Right ventricle myocardium inferior (tissue), 1 donor: ENCODE measurements at places on chromosomes 4 and X. TPM values are rescaled to one million over a fixed set of nuclear protein-coding genes. Genes with fewer than 3 reads are reported as not detected.

GRCh38 chrX:107659768-107660167, 31.5 kb downstream of the PRPS1 start:
- DNase-seq, result no peak

GRCh38 chrX:78624962-78625909, 33.9 kb downstream of the RTL3 start:
- DNase-seq, result no peak

DNA sequence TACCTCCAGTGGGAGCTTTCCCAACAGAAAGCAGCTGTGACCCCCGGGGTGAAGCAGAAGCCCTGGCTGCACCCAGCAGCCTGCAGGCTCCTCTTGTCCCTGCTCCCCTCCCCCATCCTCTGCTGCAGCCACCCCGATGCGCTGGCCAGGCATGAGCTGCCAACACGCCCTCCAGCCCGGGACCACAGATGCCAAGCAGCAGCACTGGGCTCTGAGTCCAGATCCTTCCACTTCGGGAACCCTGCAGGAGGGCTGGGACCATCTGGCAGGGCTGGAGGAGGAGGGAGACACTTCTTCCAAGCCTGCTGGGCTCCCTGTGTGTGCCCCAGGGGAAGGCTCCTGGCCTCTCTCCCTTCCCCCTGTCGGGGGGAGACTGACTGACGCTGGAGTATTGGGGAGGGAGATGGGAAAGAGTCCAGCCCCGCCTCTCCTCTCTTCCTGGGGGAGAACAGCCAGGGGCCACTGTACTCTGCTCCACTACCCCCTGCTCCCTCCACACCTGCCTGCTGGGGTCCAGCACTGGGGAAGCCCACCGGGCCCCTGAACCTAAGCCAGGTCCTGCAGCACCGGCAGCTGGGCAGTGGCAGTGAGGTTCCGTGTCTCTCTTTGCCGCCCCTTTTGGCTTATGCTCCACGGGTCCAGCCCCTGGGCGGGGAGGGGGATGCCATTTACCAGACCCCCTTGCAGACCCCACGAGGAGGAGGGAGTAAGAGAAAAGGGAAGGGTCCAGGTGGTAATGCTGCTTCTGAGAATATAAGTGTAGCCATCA, 55.7 kb downstream of the PPP2R2C start:
- DNase-seq, result peak; percentile 57

DNA sequence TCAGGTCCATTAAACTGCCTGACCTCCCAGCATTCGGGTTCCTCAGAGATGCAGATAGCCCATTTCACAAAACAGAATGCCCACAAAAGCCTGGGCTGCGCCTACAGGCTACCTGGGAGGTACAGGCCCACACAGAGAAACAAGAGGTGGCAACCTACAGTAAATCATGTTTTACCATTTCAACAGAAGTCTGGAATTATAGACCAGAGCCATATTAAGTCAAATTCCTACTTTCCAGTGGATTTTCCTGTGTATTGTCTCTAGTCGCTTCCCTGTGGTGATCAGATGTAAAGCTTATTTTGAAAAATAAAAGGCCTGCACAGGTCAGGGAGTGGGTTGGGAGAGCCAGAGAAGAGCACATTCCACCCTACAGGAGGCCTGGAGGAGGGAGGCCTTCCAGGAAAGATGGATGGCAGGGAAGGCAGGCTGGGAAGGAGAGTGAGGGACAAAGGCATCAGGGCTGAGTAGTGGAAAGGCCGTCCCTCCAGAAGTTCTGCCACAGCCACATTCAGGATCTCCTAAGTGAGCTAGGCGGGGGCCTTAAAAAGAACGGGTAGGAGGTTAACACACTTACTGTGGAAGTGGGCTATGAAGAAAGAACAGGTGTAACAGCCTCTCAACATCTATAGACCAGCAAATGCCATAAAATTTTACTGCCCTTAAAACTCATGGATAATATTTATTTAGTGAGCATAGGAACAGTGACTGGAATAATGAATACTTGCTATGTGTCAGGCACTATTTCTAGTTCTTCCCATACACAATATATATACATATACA, 19.0 kb upstream of the USO1 start:
- no peak for DNase-seq

DNA sequence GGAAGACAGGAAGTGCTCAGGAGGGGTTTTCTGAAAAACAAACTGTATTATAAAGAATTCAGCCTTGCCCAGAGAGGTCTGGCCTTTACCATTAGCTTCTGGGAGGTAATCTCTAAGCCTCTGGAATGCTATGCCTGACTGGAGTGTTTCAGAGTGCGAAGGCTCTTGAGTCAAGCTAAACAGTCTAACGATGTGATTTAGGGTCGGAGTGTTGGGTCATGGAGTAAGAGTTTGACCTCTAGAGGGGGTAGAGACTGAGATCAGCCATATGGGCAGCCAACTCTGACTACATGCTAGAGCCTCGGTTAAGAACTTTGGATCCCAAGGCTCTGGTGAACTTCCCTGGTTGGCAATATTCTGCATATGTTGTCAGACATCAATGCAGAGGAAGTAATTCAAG, 15.0 kb downstream of the BOD1L1 start:
- DNase-seq, result no peak

GRCh38 chrX:117834076-117834475, 282.5 kb downstream of the KLHL13 start:
- DNase-seq, result no peak

- no peak for DNase-seq
Measured at GRCh38 chr4:150176547-150176946, 98.3 kb downstream of the DCLK2 start.

DNA sequence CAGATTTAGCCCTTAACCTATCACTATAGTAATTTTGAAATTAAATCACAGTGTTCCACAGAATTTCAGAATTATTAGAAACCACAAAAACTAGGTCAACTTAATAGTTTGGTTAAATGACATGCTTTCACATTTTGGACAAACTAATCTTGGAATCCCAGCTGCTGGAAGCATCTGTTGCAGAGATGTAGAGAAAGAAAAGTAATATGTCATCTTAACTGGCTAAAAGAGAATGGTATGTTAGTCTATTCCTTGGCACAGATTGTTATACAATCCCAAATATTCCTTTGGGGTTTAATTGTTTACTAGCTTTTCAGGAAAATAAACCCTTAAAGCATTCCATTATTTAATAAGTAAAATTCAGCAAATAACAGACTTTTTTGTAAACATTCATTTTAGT, 519.9 kb downstream of the IL15 start:
- DNase-seq, result no peak

DNA sequence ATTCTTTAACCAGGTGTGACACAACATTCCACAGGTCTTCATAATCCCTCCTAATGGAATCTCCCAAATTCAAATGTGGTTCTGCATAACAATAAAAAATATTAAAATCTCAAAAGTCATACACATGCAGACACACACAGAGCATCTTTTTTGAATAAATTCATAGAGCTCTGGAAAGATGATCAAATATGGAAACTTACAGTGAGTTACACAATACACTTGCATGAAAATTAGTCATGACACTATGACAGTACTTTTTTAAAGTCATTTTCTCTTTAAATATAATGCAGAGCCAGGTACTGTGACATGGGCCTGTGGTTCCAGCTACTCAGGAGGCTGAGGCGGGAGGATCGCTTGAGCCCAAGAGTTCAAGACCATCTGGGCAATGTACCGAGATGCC, 38.9 kb downstream of the DDX60L start:
- DNase-seq, result no peak

GRCh38 chrX:116230130-116230898, 59.8 kb downstream of the AGTR2 start:
- DNase-seq, result no peak

DNA sequence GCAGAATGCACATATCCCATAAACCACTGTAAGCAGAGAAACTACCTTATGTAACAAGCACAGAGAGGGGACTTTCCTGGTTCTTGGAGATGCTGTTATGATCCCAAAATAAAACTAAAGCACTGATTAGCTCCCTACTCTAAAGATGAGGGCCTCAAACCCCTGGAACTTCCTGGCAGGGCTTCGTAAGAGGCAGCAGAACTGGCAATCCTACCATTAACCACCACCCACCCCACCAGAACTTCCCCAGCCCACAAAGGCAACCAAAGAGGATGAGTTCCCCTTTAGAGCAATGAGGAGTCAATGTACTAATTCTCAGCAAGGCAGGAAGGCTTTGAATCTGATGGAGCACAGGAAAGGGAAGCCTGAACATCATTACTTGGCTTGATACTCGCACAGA, 436.5 kb upstream of the FRG1 start:
- DNase-seq, result no peak

GRCh38 chrX:82765811-82766210, 742.3 kb upstream of the POU3F4 start:
- DNase-seq, result no peak

- DNase-seq, result no peak
Measured at GRCh38 chr4:108695062-108695461, 44.7 kb downstream of the OSTC start.

GRCh38 chr4:175325230-175325629, 407.1 kb downstream of the ADAM29 start:
- no peak for DNase-seq

DNA sequence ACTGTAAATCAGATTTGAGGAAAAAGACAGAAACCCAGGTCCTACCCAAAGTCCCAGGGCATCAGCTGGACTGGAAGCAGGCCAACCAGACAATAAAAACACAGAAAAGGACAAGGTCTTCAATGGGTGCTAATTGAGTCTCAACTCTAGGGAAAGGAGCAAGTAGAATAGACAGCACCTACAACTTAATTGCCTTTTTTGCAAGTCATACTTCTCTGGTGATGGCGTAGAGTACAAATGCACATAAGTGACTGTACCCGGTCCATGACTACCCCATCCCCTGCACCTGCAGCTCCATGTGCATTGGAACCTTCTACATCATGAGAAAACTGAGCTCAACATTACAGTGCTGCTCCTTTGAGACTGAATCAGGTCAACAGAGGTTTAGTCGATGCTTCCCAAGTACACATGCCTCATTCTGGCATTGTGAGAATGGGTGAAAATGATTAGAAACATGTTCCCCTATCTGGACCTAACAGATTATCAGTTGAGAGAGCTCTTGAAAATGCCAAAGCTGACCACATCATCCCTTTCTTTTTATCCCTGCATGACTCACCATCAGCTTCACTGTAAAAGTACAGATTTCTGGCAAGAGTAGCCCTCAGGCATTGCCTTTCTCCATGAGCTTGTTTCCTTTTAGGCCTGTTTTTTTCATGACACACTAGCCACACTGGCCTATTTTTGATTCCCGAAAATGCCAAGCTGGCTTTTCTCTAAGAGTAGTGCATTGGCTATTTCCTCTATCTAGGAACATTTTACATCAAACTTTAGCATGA, 298.3 kb downstream of the HS3ST1 start:
- DNase-seq, result no peak

DNA sequence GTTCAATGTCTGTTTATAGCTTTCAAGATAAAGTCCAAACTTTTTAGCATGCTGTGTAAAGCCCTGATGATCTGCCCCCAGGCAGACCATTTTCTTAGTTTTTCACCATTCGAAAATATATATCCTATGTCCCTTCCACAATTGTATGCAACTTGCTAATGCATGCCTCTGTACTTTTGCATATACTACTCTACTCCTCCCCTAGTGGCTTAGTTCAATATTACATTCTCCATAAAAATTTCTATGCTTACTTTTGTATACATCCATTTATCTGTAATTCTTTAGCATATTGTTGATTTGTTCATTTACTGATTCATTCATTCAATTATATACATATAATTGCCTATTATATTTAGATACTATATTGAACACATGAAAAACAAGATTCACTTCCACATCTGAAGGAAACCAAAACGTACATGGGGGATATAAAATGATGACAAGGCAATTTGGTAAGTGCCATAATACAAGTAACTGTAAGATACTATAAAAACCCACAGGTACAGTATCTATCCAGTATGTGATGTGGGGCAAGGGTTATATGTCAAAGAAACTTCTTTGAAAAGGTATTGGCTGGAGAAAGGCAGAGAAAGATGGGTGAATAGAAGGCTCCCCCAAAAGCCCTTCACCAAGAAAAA, 902.5 kb downstream of the FAM133A start:
- DNase-seq, result no peak

DNA sequence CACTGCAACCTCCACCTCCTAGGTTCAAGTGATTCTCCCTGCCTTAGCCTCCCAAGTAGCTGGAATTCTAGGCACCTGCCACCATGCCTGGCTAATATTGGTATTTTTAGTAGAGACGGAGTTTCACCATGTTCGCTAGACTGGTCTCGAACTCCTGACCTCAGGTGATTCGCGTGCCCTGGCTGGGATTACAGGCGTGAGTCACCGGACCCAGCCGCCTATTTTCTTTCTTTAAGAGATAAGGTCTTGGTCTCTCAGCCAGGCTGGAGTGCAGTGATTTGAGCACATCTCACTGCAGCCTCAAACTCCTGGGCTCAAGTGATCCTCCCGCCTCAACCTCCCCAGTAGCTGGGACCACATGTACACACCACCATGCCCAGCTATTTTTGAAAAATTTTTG, 166.5 kb downstream of the DHRSX start:
- no peak for DNase-seq

- DNase-seq, result no peak
Measured at GRCh38 chr4:41545238-41545637, 7.3 kb downstream of the LIMCH1 start.

- DNase-seq, result no peak
Measured at GRCh38 chrX:130413415-130413814, 11.6 kb downstream of the RBMX2 start.

DNA sequence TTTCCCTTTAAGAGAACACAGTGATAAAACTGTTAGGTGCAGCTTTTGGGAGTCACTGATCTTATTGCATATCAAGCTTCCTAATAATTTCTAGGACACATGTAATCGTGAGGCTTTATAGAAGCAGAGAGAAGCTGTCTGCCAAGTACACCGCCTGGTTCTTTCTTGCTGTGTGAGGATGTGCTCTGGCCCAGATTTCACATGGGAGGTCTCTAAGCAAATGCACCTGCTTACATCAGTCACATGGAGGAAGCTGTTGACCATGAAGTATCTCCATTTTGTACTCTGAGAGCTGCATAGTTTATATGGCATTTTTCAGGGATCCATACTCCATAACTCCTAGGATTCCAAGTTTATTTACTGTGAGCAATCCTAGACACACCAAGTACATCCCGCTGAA, 37.1 kb downstream of the RGS12 start:
- DNase-seq, result no peak

- DNase-seq, result no peak
Measured at GRCh38 chrX:51158231-51158630, 174.4 kb upstream of the NUDT10 start.

- DNase-seq, result no peak
Measured at GRCh38 chr4:122539861-122540465, 80.9 kb downstream of the IL21 start.

GRCh38 chr4:122052677-122053076, 99.5 kb upstream of the BLTP1 start:
- no peak for DNase-seq

GAGE13 gene
- total RNA-seq, result not detected

HSD17B13 gene
- 0.22 TPM for total RNA-seq

HUWE1 gene
- total RNA-seq, result 107 TPM

EVC gene
- total RNA-seq, result 6.7 TPM

MAGEE1 gene
- total RNA-seq, result 2.2 TPM

SSX3 gene
- not detected for total RNA-seq

SNCA gene
- total RNA-seq, result 3.7 TPM

SASH3 gene
- 2.5 TPM for total RNA-seq

FAM9A gene
- total RNA-seq, result not detected

ARHGEF9 gene
- 38.0 TPM for total RNA-seq

FAM241A gene
- 8.8 TPM for total RNA-seq

SETD7 gene
- total RNA-seq, result 52.2 TPM
